Activated CD4-positive, CD25-positive, alpha-beta regulatory T cell (primary cell): ENCODE measurements at places on chromosomes 5 and 9.
A peak's percentile ranks its signal among the peaks of the same experiment; 100 is the strongest.

DNA sequence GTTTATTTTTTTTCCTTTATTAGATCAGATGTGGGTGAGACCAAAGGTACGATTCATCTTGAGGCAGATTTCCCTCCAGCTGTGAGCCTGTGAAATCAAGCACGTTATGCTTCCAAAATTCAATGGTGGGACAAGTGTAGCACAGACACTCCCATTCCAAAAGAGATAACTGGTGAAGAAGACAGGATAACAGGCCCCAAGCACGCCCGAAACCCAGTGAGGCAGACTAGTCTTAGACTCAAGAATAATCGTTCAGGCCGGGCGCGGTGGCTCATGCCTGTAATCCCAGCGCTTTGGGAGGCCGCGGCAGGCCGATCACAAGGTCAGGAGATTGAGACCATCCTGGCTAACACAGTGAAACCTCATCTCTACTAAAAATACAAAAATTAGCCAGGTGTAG is 36.8 kb upstream of the COL5A1 start:
- no peak for DNase-seq

DNA sequence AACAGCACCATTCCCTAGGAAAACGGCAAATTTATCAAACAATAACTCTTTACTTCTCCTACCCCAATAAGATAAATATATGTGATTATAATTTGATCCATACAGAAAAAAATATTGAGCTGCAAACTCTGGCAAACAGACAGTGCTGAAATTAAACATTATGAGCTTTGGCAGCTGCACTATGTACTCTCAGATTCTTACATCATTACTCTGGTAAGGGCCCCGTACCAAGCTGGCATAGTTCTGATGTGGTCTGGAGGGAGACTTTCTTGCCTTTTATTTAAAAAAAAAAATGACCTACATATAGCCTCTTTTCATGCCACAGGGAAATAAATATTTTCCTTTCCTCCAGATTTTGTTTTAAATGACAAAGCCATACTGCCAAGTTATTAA is 95.0 kb downstream of the NR6A1 start:
- no peak for DNase-seq

GRCh38 chr9:9557804-9558334 is 1054.9 kb downstream of the PTPRD start:
- DNase-seq: no peak

DNA sequence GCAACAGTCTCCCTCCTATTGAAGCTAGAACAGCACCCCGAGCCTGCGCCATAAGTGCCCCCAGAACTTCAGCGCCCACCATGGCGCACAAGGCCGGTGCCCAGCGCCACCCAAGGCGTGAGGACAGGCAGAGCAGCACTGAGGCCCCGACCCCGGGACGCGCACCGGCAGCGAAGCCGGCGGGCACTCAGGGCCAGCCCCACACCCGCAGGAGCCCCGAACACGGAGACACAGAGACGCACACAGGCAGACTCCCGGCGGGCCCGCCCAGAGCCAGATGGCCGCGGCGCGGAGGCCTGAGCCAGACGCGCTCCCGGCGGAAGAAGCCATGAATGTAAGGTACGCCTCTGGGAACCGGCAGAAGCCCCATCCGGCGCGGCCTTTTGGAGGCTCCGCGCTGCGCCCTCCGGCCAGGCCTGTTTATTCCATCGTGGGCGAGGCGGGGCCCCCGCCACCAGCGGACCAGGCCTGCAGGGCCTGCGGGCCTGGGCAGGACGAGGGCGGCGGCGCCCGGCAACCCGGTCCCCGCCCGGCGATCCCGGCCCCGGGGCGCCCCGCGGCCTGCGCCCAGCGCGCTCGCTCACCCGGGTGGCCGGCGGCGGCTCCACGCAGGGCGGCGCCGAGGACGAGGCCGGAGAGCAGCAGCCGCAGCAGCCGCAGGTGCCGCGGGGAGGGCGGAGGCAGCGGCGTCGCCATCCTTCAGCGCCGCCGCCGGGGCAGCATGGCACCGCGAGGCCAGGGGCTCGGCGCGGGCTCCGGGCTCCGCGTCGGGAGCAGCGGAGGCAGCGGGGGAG is 486 bp downstream of the NPDC1 start:
- no peak for DNase-seq

GRCh38 chr9:81671880-81672280 is 17.5 kb downstream of the TLE1 start:
- DNase-seq: no peak

GRCh38 chr5:32865475-32865874 is 154.4 kb downstream of the NPR3 start:
- DNase-seq: no peak

GRCh38 chr9:117434566-117434965 is 19.7 kb upstream of the ASTN2 start:
- DNase-seq: no peak

DNA sequence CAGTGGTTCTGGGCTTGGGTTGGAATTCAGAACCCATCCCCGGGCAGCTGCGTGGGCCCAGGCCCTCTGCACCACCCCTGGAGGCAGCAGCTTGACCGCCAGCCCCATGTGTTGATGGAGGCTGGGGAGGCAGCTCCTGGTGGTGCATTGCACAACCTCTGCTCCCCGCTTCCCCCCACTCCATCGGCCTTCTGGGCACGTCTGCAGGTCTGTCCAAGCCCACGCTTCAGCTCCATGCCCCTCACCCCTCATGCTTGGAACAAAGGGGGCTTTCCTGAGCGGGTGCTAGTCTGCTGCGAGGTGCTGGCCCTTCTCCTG is 1.4 kb downstream of the NCS1 start:
- DNase-seq: no peak

DNA sequence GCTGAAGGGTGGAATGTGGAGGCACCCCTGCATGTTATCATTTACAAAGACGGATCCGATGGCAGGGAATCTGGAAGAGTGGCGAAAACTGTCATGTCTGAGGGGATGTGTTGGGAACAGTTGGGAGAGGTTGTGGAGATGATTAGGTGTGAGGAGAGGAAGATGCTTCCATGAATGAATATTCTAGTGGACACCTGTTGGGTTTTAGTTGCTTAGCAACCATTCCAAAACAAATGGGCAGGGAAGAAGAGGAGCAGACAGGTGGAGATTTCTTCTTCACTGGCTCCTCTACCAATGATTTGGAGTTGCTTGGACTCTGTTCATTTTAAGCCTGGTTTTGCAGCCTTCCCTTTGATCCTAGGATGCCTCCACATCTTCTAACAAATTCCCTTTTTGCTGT is 465.3 kb upstream of the CLINT1 start:
- DNase-seq: no peak

DNA sequence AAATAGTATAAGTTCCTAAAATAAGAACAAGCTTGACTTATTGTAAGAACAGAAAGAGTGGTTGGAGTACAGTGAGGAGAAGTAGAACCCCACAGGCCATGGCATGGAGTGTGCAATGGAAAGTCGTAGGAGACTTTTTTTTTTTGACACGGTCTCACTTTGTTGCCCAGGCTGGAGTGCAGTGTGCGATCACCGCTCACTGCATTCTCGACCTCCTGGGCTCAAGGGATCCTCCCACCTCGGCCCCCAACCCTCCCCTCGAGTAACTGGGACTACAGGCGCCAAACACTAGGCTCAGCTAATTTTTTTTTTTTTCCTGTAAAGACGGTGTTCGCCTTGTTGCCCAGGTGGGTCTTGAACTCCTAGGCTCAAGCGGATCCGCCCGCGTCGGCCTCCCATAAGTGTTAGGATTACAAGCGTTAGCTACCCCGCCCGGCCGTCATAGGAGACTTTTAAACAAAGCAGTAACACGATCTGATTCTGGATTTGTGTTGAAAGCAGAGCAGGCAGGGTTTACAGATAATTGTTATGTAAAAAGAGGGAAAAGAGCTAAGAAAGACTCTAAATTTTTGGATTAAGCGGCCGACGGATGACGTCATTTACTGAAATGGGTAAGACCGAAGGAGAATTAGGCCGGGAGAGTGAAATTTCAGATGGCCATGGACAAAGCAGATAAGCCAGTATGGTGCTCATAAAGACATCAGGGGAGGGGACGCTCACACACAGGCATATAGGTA is 752 bp downstream of the TSTD2 start:
- no peak for DNase-seq

GRCh38 chr5:137758715-137759306 is 4.6 kb upstream of the HNRNPA0 start:
- no peak for DNase-seq

DNA sequence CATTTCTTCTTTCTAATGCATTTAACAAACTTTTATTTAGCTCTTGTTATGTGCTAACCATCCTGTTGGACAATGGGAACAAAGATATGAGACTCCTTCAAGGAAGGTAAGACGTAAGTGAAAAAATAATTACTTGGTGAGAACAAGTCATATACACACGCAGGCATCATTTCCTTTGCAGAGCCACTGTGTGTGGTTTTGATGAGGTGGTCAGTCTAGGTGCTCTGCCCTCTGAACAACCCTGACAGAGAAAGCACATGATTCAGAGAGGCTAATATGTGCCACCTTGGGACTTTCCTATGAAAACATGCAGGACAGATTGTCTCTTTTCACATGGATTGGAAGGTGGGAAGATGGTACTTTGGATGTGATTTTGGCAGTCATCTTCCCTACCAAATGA is 1162.5 kb upstream of the DMAC1 start:
- no peak for DNase-seq

GRCh38 chr5:138438724-138439476 is at the start of gene REEP2:
Gene REEP2, plus strand, starts transcription at chr5:138439057. Its CDS starts 152 bp downstream, at chr5:138439209.
- DNase-seq: peak; percentile 16

DNA sequence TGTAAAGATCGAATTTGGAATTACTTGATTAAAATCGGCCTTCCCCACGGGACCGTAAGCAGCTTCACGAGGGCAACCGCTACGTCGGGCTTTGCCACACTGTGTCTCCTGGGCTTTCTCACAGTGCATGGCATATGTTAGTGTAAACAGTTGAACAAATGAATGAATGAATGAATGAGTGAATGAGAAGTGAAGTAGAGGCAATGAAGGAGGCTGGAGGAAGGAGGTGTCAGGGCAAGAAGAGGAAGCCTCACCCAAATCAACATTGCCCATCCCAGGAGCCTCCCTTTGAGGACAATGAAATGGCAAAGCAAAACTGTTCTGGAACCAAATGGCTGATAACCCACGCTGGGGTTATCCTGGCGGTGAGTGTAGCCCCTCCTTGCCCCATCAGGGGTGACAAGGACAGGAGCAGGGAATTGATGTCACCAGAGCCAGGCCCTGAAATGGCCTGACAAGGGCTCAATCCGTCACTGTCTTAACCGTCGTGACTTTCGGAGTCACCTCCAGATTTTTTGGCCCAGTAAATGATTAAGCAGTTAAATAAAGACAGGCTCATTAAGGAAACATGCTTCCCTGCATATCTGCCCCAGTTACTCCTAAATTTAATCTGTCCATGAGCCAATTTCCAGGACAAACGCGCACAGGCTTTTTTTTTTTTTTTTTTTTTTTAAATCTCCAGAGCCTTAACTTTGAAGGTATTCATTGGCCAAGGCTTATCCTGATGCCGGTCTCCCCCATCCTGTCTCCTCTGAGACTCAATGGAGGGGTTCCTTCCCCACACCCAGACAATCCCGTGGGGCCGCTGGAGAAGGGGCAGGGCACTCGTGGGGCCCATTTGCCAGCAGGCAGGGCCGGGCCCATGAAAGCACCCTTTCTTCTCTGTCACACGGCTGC is 88.4 kb upstream of the BOD1 start:
- DNase-seq: no peak

GRCh38 chr5:84450617-84451414 is 66.1 kb upstream of the EDIL3 start:
- no peak for DNase-seq

- no peak for DNase-seq
Observed at GRCh38 chr5:136014049-136015002, 14.5 kb upstream of the TGFBI start.

- no peak for DNase-seq
Observed at GRCh38 chr5:64952951-64953673, 184.4 kb downstream of the CWC27 start.

DNA sequence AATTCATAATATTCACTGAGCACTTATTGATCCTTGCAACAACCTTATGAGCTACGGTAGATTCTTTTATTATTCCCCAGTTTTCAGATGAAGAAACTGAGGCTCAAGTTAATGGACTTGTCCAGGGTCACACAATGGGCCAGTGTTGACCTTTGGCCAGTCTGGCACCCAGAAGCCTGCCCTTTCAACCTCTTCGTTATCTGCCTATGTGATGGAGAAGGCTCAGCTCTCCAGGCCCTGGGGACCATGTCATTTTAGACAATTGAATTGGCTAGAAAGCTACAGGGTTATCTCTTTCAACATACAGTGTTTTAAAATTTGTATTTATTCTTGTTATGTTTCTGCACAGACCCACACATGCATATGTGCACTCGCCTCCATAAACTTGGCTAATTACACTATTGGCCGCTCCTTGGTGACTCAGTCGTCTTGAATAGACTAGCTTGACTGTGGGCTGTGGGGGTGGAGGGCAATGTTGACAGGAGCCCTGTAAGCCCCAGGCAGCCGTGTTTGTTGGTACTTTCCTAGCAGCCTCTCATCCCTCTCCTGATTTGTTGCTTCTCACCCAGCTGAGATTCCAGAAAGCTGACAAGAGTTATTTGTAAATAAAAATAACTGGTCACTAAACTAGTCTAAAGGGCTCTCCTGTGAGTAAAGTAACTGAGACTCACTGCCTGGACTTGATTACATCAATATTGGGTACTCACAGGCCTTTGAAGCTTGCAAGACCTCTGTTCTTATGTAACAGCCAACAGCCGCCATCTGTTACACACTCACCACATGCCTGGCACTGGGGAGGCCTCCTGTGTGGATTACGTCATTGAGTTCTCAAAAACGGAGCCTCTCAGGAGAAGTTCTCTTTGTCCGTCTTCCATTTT is 8.5 kb upstream of the ANGPTL2 start:
- no peak for DNase-seq

DNA sequence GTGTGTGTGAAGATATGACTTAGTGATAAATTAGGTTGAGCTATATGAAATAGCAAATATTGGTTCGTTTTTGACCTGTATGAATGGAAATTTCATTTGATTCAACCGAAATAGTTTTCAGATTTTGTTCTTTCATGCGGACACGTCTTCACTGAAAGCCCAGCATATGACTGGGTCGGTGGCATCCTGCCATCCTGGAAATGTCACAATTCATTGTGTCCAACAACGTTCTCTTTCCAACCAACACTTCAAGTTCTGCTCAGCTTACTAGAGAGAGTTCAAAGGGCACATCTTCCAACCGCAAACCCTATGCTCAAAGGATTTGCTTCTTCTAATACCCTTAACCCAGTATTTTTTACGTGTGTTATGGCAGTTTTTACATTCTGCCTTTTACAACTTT is 252.5 kb downstream of the NTRK2 start:
- no peak for DNase-seq

- no peak for DNase-seq
Observed at GRCh38 chr5:163993126-163993525, 487.7 kb downstream of the MAT2B start.
